ENCODE measurements at places on chromosomes 5 and 9. TPM values are rescaled to one million over a fixed set of nuclear protein-coding genes. Genes with fewer than 3 reads are reported as not detected.

Gene PFN3
- total RNA-seq = not detected

Gene IFNB1
- not detected for total RNA-seq

Gene PPP3R2
- total RNA-seq = not detected

Gene HACD4
- 9.3 TPM for total RNA-seq
